ENCODE measurements at places on chromosomes 2 and 18.

DNA sequence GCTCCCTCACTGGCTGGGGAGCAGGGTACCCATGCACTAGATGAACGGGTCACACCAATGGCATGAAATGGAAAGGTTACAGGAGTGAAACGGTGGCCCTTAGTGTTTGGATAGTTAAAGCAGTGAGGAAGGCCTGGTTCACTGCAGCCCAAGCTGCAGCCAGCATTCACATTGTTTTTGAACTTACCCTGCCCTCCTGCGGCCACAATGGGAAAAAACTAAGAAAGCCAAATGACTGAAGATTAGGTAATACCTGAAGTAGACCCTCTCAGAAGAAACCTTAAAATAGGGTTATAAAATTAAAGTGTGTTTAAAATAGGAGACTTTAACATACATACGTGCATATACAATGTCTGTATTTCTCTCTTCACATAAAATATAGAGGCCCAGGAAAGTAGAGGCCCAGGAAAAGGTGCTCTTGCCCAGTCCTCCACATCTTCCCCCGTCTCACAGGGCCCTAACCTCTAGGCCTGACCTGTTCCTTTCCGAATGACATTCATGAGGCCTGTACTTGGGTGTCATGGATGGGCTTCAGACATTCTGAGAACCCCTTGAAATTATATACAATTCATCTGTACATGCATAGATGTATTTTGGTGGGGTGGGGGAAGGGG is 33.3 kb downstream of the DOK1 start:
- peak; percentile 27 for DNase-seq

- no peak for DNase-seq
These were observed 15.9 kb upstream of the NMUR1 start for GRCh38 chr2:231546014-231546715.

DNA sequence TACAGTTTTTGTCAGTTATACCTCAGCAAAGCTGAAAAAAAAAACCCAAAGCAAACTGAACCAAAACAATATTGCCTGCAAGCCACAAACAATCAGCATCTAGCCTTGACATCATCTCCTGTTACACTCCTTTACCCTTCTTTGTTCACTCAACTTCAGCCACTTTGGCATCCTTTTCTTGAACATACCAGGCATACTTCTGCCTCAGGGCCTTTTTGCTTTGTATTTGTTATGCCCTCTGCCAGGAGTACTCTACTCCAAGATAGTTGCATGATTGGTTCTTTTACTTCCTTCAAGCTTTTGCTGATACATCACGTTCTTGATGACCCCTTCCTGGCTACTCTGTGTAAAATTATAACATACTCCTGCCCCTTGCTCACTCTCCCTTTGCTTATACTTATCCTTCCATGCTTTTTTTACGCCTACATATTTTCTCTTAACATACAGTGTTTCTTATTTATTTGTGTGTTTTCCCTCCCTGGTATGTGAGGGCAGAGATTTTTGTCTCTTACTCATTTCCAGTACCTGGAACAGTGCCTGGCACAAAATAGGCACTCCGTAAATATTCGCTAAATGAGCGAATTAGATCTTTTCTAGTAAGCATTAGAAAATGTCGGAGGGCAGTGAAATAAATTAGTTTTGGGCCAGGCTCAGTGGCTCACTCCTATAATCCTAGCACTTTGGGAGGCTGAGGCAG is 12.7 kb downstream of the ABI2 start:
- no peak for DNase-seq

- no peak for DNase-seq
These were observed 54.0 kb upstream of the COL5A2 start for GRCh38 chr2:189233527-189233926.

GRCh38 chr2:211423018-211423417 is 866.6 kb downstream of the CPS1 start:
- DNase-seq = no peak

DNA sequence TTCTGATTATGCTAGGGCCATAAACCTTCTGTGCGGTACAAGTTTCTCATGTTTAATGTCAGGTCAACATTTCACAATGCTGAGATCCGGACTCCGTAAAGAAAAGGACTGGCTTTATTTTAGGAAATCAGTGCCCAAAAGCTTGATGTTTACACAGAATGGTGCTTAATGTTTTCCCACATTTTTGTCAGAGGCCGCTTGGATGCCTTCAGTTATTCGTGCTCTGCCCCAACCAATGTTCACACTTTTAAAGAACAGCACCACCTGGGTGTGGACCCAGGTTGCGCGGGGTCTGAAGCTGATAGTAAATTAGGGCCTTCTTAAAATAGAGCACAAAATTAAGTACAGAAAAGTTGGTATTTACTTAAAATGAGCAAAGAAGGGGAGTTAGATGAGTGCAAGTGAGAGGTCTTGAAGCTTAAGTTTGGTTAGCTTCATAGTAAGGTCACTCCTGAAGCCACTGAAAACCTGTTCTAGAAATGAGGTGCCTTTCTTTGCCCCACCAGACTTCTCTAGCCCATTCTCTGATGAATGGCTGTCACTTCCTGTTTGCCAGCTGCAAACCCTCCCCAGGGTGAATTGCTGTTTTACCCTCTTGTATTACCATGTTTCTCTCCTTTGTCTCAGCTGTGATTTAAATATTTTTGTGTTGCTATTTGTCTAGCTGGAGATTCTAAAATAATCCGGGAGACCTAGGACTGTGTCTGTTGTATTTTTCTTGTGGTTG is 20.5 kb downstream of the SLC3A1 start:
- DNase-seq = no peak

DNA sequence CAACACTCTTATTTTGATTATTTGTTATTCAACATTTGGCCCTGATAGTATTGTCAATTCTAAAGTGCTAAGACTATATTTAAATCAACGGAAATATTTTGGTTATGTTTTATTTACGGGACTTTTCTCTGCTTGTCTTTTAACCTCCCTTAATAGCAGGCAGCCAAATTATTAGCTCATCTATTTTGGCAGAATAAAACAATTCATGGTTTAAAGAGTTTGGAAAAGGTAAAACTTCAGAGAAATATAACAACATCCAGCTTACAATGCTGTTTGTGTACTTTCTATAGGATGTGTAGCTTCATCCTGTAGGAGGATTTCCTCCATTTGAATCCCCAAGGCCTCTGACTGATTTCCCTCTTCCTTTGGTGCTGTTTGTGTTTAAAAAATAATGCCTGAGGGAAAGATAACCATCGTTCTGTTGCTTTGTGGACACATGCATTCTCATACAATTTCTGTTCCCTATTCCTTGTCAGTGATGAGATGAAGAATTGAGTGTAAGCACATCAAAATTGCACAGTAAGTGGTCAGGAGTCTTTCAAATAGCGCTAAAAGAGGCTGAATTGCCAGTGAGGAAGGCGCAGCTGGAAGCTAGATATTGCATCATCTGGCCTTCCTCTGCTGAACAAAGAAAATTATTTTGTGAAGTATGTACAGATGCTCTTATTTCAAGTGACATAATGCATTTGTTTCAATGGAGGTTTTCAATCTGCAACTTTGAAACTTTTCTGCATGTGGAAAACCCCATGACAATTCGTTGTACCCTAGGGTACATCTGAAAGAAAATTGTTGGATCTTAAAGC is 80.3 kb downstream of the CD28 start:
- no peak for DNase-seq

- DNase-seq = no peak
These were observed 7.7 kb downstream of the GBX2 start for GRCh38 chr2:236160366-236161081.

GRCh38 chr2:128538396-128538795 is 219.7 kb upstream of the HS6ST1 start:
- DNase-seq = no peak

GRCh38 chr2:120770176-120770575 is 34.5 kb downstream of the GLI2 start:
- no peak for DNase-seq

GRCh38 chr18:2412281-2412680 is 159.0 kb downstream of the METTL4 start:
- no peak for DNase-seq

GRCh38 chr2:48651158-48651790 is 33.6 kb downstream of the GTF2A1L start:
- DNase-seq = no peak

- DNase-seq = no peak
These were observed 59.5 kb downstream of the PUM2 start for GRCh38 chr2:20291106-20291564.

- no peak for DNase-seq
These were observed 50.7 kb downstream of the FMNL2 start for GRCh38 chr2:152385650-152386049.

Data from activated T-helper 1 cell treated with Interleukin-2 at 50 U/mL for 16 hours (primary cell).